Caudate nucleus (tissue), 63 donors: ENCODE measurements at places on chromosomes 6 and 20.

GRCh38 chr20:38799203-38799602, 6.3 kb upstream of the PPP1R16B start:
- no peak for DNase-seq

DNA sequence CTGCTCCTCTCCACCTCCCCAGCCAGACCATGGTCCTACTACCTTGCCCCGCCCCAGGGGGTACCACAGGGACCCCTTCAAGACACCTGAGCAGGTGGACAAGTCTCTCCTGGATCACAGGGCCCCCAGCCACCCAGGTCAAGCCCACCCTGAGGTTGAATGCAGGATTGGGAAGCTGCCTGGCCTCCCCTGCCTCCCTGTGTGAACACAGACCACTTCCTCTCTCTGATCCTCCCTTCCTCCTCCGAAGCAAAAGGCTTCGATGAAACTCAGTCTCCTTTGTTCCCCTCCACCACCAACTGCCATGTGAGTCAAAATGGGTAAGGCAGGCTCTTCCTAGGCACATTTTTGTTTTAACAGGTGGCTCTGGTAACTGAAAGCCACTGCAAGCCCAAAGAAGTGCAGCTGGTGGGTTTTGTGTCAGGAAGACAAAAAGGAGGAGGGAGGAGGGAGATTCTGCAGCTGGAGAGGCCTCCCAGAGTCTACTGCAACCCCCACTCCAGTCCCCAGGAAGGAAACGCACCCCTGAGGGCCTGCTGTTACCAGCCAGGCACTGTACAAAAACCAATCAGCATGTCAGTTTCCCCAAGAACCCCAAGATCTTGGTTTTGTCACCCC, 5.4 kb downstream of the ADA start:
- DNase-seq, result no peak

GRCh38 chr6:29811377-29811776, 16.2 kb upstream of the HLA-G start:
- no peak for DNase-seq

GRCh38 chr6:131688286-131688685, 12.9 kb downstream of the OR2A4 start:
- no peak for DNase-seq

DNA sequence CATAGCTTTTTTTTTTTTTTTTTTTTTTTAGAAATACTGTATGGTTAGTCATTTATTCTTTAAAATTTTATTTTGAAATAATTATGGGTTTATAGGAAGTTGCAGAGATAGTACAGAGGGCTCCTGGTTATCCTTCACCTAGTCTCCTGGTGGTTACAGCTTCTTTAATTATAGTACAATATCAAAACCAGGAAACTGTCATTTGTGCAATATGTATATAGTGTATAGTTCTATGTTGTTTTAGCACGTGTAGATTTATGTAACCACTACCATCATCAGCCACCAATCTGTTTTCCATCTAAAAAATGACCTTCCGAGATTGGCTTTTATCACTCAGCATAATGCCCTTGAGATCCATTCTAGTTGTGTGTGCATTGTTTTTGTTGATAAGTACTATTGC, 54.7 kb downstream of the SLC22A2 start:
- DNase-seq, result no peak

- DNase-seq, result no peak
These were observed 23.9 kb downstream of the THBS2 start for GRCh38 chr6:169229615-169230321.

GRCh38 chr20:44083220-44083933, 103.6 kb downstream of the JPH2 start:
- no peak for DNase-seq

- DNase-seq, result no peak
These were observed 94.3 kb downstream of the CEBPB start for GRCh38 chr20:50284811-50285375.

- DNase-seq, result no peak
These were observed 57.7 kb downstream of the PPP1R14C start for GRCh38 chr6:150200428-150201100.

GRCh38 chr6:138785980-138786379, 9.9 kb upstream of the ECT2L start:
- DNase-seq, result peak; percentile 2

GRCh38 chr20:5357946-5358345, 41.2 kb upstream of the PROKR2 start:
- no peak for DNase-seq

DNA sequence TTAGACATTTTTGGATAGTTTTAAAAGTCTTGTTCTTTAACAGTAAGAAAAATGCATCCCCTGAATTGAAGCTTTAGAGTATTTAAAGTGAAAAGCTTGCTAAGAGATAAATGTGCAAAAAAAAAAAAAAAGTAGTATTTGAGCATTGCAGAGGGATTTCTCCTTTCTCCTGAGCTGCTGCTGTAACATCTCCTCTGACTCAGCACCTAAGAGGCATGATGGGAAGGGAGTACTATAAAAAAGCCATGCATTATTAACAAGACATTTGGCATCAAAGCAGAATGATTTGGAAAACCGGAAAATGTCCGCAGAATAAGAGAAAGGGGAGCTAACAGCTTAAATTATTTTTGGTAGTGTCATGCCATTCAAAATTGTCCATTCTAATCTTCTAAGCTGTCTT, 27.9 kb downstream of the B4GALT5 start:
- no peak for DNase-seq

- no peak for DNase-seq
These were observed 177.9 kb upstream of the ZNF184 start for GRCh38 chr6:27650620-27651370.

DNA sequence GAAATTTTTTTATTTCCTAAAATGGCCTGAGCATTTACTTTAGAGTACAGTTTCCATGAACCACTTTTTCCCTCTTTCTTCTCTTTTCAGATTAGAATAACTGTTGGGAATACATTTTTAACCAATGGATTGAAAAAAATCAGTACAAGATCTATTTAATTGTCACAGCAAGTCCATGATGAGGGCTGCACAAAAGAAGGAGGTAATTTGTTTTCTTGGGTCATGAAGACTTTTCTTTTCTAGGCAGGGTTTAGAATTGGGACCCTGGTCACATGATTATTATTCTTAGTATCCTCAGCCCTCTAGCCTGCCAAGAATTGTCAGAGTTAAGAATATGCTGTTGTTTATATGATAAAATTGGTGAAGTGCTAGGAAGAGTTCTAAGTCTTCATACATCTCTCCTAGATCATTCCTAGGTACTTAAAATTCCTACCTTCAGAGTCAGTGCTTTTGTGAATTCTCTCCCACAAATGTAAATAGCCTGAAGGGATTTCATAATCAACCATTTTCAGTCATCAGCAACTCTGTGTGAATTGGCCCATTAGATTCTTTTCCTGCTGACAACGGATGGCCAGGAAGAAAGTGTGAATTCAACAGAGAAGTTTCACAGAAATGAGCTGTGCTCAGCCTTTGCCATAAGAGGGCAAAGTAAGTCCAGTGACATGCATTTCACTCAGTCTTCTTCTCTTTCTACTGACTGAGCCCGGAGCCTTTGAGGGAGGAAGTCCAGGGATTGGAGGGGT, 32.4 kb upstream of the TPBG start:
- DNase-seq, result no peak

GRCh38 chr20:10419550-10420133, 14.4 kb downstream of the MKKS start:
- DNase-seq, result no peak

GRCh38 chr20:20215976-20216727, 151.8 kb upstream of the INSM1 start:
- no peak for DNase-seq

DNA sequence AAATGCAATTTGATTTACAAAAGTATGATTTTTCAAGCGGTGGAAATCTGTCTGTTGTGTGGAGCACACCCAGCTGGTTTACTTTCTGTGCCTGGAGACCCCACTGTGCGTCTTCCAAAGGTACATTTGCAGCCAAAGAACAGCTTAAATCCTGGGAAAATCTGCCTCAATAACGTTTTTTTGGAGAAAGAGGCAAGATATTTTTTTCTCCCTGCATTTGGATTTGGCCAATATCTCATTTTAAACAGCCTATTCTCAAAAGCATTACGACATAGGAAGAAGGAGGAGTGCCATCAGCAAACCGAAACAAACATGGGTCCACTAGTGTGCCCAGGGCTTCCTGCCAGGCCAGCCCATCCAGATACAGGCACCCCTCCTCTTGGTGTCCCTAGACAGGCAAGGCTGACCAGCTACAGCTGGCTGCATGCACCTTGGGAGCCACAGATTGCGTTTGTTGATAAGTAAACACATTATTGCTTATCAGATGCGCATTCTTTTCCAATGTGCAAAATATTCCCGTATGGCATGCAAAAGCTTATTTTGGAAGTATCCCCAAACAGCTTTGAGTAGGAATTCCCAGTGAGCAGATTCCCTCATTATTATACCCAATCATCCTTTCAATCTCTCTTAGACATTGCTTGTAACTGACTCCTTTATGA, 184.5 kb upstream of the MARCKS start:
- DNase-seq, result peak; percentile 4

- DNase-seq, result no peak
These were observed 262.2 kb downstream of the EYA4 start for GRCh38 chr6:133503336-133503729.

DNA sequence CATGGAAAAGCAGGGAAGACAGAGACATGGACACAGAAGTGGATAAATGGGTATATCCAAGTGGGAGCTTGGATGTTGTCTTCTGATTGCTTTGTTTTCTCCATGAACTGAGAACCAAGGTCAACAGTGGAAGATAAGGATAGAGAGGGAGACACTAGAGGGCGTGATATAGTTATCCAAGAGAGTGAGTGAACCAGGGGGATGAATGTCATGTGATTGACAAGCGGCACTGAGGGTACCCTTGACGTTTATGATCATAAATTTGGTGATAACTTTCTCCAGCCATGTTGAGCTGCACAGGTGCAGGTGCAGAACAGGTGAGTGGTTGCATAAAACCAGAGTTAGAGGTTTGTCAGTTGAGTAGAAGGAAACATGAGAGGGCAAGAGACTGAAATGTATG, 20.7 kb downstream of the EBF4 start:
- DNase-seq, result no peak

DNA sequence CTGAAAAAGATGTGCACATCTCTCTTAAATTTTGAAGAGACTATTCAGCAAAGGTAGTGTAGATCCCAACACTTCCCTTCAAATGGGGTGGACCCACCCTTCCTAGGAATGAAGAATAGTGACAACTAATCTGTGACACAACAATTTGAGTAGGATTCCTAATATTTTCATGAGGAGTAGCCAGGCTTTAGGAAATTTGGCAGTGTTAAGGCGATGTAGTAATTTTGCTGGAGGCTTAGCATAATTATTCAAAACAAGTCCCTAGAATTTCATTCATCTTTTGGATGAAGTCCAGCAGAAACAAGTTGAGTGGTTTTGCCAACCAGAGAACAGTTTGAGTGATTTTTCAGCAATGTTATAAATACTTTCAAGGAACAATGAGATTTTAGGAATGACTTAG, 52.4 kb downstream of the ELOVL4 start:
- no peak for DNase-seq

DNA sequence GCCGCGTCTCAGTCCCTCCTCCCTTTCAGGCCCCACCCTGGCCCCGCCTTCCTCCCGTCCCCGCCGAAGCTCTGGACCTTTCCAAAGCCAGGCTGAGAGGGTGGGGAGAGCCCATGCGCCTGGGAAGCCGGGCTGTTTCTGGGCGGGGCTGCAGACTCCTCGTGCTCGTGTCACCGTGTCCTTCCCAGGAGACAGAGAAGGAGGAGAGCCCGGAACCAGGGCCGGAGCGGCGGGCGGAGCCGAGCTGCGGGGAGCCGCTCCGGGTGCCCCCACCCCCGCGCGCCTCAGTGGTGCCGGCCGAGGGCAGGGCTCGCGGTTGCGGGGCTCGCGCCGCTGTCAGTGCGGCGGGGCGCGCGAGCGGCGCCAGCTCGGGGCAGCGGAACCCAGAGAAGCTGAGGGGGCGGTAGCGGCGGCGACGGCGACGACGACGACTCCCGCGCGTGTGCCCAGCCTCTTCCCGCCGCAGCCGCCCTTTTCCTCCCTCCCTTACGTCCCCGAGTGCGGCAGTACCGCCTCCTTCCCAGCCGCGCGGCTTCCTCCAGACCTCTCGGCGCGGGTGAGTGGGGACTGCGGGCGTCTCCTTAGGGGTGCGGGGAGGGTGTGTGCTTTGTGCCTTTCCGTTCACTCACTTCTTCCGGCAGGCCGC, at the start of gene RALY:
TSS of gene RALY (plus strand) at position 336 of the 646 bp plus-strand sequence. CDS start 78,164 bp downstream, outside the sequence.
- DNase-seq, result no peak

DNA sequence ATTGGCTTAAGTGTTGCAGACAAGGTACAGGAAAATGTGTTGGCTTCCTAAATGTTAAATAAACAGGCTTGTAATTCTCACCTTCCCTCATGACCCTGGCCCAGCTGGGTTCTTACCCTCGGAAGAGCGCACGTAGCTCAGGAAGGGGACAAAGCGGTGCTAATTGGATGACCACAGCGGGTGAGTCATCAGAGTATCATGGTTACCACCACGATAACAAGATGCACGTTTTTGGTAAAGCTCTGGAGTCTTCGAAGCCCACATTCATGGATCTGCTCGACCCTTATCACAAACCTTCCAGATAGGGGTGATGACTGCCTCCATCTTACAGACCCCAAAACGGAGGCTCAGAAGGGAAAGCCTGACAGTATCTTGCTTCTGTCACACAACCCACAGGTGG, 32.8 kb downstream of the APCDD1L start:
- DNase-seq, result no peak

GRCh38 chr6:134402372-134402984, 84.6 kb upstream of the SGK1 start:
- DNase-seq, result no peak

DNA sequence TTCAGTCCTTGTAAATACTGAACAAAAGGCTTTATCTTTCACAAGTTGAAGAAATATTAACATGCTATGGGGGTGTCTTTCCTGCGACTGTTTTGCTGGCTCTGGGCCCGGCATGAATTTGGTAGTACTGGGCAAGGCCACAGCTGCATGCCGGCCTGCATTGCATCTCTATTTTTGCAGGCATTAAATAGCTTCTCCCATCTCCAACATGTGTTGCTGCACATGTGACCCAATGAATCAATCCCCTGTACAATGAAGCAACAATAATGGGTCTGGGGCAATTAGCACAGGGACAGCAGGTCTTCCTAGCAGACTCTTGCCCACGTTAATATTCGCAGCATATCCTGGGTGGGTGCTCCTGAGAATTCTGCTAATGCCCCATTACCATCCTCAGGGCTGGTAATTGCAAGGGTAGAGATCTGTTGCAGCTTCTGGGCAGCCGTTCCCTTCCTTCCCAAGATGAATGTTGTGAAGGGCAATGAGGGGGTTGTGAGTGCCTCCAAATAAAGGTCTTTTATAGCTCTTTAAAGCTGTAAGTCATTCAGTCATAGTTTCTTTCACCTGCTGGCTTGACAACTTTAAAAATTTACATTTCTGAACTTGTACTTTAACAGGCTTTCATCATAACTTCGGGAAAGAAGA, 24.3 kb upstream of the CDYL start:
- no peak for DNase-seq

- no peak for DNase-seq
These were observed 219.8 kb downstream of the TFAP2A start for GRCh38 chr6:10194816-10195672.
